ENCODE measurements at places on chromosomes 4 and X. TPM values are rescaled to one million over a fixed set of nuclear protein-coding genes. Genes with fewer than 3 reads are reported as not detected.

GRCh38 chrX:148784856-148785255, 284.4 kb downstream of the AFF2 start:
- no peak for DNase-seq

Gene CXCL11
- polyA plus RNA-seq, result 0.30 TPM

DNA sequence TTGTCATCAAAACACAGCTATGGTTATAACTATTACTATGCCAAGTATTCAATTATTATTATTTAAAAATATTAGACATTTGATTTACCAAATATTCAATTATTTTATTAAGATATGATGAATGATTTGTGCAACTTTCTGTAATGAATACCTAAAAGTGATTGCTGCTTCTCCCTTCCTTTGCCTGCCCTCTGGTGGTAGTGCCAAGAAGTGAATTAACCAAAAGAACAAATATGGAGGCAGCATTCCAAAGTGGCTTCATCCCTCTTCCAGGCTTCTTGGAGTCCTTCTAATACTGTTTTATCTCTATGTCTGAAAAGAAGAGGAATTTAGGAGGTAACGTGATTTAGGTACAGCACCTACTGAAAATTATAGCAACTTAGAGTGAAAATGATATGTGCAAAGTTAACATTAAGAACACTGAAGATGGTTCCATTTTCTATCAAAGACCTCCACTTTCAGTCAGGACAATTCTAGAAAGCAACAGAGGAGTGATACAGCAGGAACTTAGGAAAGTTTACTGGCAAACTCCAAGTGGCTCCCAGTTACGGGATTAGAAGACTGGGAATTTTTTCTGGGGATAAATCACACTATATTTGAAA, 43.0 kb downstream of the ENPEP start:
- DNase-seq, result no peak

Gene MMRN1
- polyA plus RNA-seq, result 1.4 TPM

GRCh38 chr4:127446427-127446885, 186.3 kb upstream of the INTU start:
- DNase-seq, result peak; percentile 20

GRCh38 chrX:146887020-146887419, 72.5 kb upstream of the CXorf51A start:
- no peak for DNase-seq

DNA sequence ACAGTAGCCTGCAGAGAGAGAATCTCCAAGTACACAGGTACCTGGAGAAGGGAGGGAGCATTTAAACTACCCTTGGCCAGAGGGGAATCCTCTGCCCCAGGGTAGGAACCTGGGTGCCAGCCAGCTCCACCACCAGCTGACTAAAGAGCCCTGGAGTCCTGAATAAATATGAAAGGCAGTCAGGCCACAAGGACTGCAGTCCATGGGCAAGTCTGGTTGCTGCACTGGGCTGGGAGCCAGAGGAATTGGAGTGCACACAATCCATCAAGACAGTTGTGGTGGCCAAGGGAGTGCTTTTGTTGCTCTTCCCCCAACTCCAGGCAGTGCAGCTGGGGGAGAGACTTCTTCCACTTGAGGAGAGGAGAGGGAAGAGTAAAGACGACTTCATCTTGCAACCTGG, 172.5 kb downstream of the HNRNPD start:
- DNase-seq, result no peak

GRCh38 chr4:129362691-129363274, 266.8 kb downstream of the C4orf33 start:
- DNase-seq, result peak; percentile 71

- no peak for DNase-seq
These were observed 11.0 kb downstream of the DGKK start for GRCh38 chrX:50459615-50460014.

Gene SPANXC
- polyA plus RNA-seq, result not detected

- DNase-seq, result no peak
These were observed 162.8 kb upstream of the ARX start for GRCh38 chrX:25178555-25178954.

- no peak for DNase-seq
These were observed 219.9 kb upstream of the GLRA2 start for GRCh38 chrX:14309431-14309830.

- no peak for DNase-seq
These were observed 63.9 kb downstream of the TRMT44 start for GRCh38 chr4:8504279-8505007.

GRCh38 chr4:3069661-3070199, 4.6 kb downstream of the HTT-AS start:
- no peak for DNase-seq

- no peak for DNase-seq
These were observed 348.7 kb downstream of the MAPK10 start for GRCh38 chr4:86011117-86011516.

GRCh38 chr4:138879757-138880156, 135.8 kb upstream of the NOCT start:
- DNase-seq, result no peak

GRCh38 chrX:45351478-45351877, 150.8 kb upstream of the DIPK2B start:
- no peak for DNase-seq

Gene HERC6
- polyA plus RNA-seq, result 9.6 TPM

- DNase-seq, result no peak
These were observed 212.0 kb upstream of the KLF3 start for GRCh38 chr4:38452009-38452408.

DNA sequence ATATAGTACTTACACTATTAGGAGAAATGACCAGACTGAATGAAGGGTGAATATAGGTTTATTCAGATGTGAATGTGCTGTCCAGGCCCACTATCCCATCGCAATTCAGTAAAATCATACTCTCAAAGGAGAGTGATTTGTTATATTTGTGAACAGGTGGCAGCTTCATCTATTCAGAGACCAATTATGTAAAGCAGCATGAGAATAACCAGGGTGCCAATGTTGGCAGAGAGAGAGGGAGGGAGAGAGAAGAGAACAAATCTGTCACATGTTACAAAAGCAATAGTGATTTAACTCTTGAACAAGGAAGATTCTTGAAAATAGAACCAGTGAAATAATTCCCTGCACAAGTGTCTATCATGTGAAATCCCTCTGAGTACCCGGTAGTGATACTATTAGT, 38.9 kb upstream of the TLL1 start:
- no peak for DNase-seq

DNA sequence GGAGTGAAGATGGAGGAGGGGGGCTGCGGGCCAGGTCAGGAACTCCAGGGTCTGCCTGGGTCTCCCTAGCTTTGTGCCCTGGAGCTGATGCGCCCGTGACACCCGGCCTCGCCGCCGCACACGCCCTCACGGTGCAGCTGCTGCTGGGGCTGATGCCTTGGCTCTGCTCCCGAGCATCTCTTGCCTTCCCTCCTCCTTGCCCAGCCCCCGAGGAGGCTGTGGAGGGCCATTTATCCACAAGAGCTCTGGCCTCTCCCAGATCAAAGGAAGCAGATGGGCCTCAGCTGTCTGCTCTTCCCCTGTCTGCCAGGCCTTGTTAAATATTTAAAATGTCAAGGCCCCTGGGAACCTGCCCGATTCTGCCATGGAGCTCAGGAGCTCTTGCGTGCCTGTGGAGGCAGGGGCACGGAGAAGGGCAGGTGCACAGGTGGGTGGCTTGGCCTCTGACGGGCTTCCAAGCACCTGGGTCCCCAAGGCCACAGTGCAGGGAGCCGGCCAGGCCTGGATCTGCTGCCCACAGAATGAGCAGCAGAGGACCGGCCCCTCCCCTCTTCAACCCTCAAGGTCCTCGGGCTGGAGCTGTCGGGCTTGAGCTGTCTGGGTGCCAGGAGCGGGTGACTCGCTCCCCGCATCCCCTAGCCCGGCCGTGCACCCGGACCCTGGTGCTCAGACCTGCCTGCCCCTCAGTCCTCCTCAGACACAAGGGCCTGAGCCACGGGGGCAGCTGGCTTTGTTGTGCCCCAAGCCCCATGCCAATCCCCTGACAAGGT, 20.3 kb downstream of the ATP2B3 start:
- DNase-seq, result no peak

DNA sequence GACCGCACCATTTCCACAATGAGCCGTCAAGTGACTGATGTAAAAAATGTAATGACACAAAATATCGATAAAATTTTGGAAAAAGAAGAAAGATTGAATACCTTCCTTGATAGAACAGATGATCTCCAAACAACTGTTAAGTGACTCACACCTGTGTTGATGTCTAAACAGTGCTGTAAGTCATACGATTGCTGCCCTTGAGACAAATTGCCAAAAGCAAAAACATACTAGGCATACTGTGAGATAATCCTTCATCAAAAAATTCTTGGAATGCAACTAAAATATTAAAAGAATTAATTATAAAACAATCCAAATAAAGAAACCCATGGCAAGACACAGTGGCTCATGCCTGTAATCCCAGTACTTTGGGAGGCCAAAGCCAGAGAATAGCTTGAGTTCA, 53.4 kb downstream of the HNRNPD start:
- no peak for DNase-seq

DNA sequence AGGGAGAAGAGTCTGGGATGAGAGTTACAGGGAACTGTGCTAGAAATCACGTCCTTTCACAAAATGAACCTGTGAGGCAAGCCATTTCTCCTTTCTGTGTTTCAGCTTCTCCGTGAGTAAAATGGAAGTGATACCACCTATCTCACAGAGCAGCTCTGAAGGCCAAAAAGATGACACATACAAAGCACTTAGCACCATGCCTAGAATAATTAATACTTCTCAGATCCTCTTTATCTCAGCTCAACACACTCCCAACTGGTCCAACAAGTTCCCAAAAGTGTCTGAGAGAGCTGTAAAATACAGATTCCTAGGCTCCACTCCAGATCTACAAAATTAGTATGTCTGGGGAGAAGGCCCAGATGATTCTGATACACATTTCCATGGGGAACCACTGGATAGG, 38.3 kb downstream of the LHFPL1 start:
- DNase-seq, result no peak

GRCh38 chr4:8721621-8722020, 129.1 kb downstream of the CPZ start:
- no peak for DNase-seq

Gene IL2
- not detected for polyA plus RNA-seq

DNA sequence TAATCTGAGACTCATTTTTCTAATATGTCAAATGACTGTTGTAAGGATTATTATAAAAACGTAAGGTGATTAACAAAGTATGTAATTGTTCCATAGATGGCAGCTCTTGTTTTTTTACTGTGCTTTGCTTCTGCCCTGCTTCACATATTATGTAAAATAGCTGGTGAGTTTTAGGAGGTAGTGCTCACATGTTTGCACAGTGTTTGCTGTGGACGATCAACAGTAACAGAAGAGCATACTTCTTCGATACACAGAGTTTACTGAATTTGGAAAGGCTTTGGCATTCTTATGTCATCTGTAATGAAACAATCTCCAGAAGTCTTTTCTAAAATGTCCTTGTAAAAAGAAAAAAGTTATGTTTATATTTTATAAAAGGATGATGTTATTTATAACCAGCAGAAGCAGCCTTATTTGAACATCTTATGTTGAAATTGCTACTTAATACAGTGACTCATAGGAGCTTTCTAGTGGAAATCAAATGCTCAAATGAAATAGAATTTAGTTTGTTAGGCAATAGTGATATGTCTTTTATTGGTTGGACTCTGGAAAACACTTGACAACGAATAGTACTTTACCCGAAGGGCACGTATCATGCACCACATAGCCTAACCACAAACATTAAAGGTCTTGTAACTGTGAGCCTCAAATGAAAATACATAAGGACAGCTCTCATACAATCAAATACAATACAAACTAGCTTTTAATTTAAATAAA, 1.9 kb upstream of the MTTP start:
- no peak for DNase-seq

Gene MRFAP1L1
- 156 TPM for polyA plus RNA-seq

Gene CASK
- 41.0 TPM for polyA plus RNA-seq

DNA sequence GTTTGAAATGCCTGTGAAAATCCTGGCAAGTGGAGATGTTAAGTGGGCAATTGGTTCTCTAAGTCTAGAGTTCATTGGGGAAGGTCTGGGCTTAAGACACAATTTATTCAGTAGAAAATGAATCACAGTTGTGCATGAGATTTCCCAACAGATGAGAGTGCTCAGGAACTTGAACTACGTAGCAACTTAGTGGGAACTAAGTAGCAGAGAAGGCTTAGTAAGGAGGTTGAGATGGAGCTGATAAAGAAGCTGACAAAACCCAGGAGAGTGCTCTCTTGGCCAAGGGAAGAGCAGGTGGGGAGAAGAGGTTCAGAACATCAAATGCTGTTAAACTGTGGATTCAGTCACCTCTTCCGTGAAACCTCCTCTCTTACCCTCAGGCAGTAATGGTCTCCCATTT, 33.0 kb downstream of the AFF1 start:
- DNase-seq, result no peak

DNA sequence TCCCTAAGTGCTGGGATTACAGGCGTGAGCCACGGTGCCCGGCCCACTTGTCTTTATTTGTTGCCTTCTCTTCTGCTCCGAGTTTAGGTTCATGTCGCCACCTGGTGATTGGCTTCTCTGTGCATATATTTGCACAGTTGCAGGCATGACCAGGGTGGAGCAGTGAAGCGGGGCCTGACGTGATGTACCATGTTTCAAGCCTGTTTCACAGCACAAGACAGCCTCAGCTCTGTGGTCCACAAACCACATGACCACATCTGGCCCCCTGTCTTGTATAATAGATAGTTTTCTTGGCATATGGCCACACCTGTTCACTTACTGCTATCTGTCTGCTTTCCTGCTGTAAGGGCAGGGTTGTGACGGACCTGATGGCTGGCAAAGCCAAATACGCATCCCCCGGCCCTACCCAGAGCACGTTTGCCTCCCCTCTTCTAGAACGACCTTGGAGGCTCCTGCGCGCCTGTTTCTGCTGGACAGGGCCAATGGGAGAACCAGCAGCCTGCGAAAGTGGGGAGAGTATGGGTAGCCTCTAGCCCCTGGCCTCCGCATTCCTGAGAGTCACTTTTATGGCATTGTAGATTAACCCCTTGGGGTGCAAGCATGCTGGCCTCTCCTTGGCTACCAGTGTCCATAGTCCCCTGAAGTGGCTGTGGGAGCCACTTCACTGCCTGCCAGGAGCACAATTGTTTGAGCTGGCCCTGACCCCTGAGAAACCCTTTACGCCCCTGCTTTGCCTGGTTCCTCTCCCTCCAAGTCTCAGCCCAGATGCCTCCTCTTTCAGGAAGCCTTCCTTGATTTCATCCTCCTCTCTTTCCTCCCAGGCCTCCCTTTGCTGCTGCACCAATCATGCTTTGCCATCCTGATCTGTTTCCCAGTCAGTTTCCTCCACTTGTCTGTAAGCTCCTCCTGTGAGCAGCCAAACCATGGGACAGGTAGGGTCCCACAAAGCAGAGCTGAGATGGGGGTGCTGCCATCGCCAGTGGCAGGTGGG, 6.0 kb upstream of the SH3TC1 start:
- no peak for DNase-seq

DNA sequence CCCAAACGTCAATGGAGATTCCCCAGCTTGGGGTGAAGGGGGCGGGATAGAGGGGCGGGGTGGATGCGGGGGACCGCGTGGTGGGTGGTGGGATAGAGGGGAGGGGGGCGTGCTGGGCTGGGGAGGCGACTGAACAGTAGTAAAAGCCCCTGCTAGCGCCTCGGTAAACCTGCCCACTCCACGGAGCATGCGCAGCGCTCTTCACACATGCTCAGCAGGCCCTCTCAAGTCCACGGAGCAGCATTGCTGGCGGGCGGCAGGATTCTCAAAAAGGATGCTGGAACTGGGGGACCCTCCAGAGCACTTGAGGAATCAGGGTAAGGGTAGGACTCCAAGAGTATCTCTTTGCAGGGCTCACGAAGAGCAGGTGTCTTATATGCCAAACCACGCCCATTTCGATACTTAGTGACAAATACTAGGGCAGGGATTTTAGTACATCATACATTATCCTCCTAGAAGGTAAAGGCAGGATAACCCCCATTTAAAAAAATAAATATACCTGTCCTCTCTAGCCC, 378 bp upstream of the RPS6KA6 start:
- peak; percentile 41 for DNase-seq

Gene NXF2
- 0.33 TPM for polyA plus RNA-seq
